Fibroblast of the aortic adventitia (primary cell): ENCODE measurements at places on chromosomes 5 and 9. TPM values are rescaled to one million over a fixed set of nuclear protein-coding genes. Genes with fewer than 3 reads are reported as not detected.

DNA sequence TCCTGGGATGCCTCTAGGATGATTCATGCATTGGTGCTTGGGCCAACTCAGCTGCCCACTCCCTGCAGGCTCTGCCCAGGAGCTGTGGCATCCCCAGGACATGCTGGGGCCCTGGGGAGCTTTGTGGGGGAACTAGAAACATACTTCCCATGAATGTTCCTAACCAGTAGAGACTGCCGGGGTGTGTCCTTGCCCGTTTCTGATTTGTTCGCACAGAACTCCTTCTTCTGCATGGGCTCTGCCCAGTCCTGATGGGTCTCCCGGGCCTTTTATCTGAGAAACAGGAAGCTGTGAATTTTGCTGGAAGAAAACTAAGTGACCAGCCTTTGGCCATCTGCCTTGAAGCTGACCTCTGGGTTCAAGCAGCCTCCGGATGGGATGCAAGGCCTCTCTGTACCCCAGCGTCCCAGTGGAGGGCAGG lies 71.6 kb upstream of the RNU6ATAC start:
- DNase-seq = peak; percentile 25

GRCh38 chr5:58860680-58861079 lies 277.8 kb downstream of the RAB3C start:
- no peak for DNase-seq

- DNase-seq = no peak
Measured at GRCh38 chr9:79284081-79284480, 287.7 kb upstream of the TLE4 start.

DNA sequence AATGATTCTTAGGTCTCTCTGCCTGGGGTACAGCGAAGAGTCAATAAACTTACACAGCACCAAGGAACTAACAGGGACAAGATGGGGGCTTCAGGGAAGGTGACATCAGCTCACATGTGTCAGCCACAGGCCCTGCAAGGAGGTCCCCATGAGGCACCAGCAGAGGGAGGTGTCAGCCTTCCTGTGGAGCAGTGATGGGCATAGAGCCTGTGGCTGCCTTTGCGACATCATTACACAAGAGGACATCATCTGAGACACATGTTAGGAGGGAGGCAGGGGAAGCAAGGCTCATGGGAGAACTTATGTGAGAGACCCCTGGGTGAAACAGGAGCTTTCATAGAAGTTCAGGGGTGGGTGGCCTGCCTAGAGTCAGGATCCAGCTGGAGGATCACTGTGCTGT lies 389.6 kb downstream of the SEMA5A start:
- peak; percentile 54 for DNase-seq

DNA sequence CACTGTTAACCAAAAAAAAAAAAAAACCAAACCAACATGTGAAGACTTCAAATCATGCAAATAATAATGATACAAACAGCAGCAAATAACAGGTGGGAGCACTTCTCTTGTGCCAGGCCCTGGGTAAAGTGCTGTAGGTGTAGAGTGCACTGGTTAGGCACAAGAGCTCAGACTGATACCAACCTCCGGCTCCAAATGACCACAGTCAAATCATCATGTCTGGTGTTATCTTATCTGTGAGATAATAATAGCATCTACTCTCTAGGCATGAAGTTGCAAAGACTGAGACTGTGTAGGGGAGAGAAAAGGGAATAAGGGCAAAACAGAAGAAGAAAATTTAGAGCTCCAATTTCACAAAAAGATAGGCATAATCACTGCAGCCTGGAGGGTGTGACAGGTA lies 159.5 kb downstream of the ARL15 start:
- no peak for DNase-seq

DNA sequence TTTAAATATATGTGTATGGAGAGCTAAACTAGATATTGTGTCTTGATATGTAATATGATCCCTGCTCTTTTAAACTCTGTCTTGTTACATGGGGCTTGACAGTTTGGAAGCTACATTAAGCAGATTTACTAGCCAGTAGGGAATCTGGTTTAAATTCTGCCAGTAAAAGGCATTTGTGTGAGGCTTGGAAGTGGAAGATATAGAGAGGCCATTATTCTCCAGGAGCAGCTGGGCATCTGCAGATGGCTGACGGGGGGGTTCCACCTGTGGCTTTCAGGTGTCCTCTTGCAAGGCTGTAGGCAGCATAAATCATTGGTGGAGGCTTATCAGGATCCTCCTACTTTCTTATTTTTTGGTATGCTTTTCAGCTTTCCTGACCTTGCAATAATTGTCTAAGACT lies 179.1 kb upstream of the FBXL7 start:
- DNase-seq = no peak

- DNase-seq = no peak
Measured at GRCh38 chr9:101512116-101512515, 21.5 kb upstream of the RNF20 start.

- DNase-seq = no peak
Measured at GRCh38 chr9:134875371-134875770, 5.2 kb upstream of the FCN2 start.

DNA sequence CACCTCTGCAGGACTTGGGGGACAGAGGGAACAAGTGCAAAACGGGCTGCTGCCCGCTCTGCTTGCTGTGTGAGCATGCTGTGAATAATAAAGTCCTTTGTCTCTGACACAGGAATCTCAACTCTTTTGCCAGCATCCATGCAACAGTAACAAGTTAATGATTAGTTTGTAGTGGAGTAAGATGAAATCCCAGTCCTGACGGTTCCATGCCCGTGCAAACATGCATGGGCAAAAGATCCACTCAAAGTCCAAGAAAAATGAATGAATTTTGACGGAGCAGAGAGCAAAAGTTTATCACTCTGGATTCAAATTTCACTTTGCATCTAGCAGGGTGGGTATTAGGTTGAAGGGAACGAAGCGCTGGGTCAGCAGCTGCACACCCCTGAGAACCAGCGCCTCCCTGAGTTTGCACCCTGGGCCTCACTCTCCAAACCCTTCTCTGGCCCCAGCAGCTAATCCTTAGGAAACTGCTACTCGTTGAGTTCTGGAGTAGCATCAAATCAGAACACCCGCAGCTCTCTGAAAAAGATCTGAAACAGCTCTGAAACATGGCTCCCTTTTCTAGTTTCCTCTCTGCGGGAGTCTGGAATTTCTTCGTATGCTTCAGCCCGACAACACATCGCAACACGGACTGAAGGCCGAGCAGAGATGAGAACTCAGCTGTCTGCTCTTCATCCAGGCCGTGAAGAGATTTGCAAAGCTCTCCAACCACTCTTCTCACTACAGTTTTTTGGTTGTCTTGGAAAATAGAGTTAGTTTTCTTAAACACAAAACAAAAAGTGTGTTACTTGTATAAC lies 45.6 kb upstream of the RUFY1 start:
- no peak for DNase-seq

DNA sequence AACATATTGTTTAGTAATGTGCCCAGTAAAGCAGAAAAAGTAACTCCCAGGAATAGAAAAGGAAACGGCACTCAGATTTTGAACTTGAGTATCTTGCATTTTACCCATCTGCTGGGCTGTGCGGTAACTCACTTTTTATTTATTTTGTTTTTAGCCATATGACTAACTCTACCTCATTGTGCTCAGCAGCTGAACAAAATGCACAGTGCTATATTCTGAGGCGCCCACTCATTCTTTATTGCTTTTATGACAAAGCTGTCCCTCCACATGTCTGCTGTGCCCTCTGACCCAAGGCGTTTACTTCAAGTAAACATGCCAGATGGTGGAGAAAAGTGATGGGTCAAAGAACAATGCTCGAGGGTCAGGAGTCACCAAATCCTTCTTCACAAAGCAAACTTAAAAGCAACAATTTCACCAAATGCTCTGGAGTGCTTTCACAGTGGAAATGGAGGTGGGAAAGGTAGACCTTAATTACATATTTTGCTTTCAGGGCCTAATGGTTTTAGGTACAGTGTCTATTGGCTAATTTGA lies 215.2 kb upstream of the ELAVL2 start:
- DNase-seq = no peak

DNA sequence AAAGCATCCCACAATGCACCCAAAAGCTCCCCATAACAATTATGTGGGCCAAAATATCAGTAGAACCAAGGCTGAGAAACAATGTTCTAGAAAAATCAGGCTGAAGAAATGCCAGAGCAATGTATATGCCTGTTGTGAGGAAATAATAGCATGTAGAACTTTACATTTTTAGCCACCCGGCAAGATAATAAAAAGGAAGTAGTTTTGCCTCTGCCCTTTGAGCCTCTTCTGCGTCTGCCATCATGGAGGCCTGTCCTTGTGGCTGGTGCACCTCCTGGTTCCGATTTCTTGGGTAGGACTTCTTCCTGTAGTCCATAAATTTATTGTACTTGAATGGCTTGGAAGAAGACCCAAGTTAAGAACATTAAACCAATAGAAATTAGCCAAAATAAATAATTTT lies 38.9 kb upstream of the TNFAIP8 start:
- no peak for DNase-seq

- DNase-seq = no peak
Measured at GRCh38 chr5:138986186-138986800, 111.2 kb upstream of the LRRTM2 start.

GRCh38 chr9:5773324-5773999 lies 59.5 kb downstream of the ERMP1 start:
- DNase-seq = no peak

DNA sequence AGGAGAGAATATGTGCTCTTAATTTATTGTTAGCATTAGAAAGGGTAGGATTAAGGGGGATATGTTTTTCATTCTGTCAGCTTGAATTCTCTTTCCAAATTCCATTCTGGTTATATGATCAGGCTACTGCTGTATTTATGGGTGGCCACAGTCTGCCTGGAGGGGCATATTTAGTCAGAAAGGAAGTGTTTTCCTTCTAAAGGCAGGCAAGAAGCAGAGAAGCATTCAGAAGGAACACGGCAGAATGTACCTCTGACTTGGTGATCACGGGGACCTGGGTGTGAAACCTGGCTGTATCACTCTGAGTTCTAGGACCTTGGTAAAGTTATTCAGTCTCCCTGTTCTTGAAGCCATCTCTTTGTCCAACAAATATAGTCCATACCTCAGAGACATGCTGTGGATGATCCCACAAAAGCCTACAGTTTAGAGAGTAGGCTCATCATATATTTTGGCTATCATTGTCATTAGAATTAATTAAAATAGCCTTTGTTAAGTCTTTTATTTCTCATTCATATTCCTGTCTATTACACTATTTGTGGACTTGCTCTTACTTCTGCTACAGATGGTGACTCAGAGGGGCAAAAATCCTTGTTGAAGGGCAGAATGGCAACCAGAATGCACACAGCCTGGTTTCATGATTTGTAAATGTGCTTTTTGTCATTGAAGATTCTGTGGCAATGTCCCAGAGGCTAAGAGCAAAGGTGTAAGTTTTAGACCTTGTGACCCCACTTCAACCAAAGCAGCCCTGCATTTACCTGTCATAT lies 2.7 kb downstream of the TNC start:
- no peak for DNase-seq

- no peak for DNase-seq
Measured at GRCh38 chr5:65883461-65883860, 42.9 kb upstream of the ERBIN start.

DNA sequence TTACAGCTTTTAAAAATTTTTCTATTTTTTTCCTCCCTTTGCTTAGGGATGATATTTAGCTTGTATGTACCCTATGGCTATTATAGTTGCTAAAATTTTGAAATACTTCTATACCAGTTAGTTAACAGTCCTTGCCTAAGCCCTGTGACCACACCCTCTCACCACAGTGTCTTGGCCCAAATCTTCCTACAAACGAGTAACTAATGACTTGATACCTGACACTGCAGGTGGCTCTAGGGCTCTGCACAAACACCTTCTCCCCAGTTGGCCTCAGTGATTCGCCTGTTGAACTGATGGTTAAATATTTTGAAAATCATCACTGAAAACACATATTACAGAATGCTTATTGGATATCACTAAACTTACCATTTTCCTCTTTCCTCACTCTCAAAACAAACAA lies 449.6 kb upstream of the CHD1 start:
- DNase-seq = no peak

- no peak for DNase-seq
Measured at GRCh38 chr5:136639616-136640015, 274.3 kb upstream of the TRPC7 start.

GRCh38 chr9:76796296-76796695 lies 32.1 kb downstream of the PCA3 start:
- DNase-seq = no peak

- DNase-seq = no peak
Measured at GRCh38 chr9:125972012-125972729, 225.0 kb downstream of the PBX3 start.

DNA sequence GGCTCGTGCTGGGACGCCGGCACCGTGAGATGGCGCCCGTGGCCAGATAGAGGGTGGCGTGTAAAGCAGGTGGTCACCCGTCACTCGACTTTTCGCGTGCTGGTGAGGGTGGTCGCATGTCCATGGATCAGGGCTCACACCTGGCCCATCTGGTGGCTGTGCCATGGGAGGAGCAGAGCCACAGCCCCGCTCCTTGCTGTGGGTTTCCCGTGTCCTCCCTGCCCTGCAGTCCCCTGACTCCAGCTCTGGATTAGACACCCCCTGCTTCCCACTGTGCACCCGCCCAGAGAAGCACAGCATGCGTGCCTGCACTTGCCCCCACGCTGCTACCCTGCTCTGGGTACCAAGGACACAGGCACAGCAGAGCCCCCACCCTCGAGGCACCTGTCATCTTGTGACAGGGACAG lies 1.8 kb upstream of the TMEM250 start:
- no peak for DNase-seq

DNA sequence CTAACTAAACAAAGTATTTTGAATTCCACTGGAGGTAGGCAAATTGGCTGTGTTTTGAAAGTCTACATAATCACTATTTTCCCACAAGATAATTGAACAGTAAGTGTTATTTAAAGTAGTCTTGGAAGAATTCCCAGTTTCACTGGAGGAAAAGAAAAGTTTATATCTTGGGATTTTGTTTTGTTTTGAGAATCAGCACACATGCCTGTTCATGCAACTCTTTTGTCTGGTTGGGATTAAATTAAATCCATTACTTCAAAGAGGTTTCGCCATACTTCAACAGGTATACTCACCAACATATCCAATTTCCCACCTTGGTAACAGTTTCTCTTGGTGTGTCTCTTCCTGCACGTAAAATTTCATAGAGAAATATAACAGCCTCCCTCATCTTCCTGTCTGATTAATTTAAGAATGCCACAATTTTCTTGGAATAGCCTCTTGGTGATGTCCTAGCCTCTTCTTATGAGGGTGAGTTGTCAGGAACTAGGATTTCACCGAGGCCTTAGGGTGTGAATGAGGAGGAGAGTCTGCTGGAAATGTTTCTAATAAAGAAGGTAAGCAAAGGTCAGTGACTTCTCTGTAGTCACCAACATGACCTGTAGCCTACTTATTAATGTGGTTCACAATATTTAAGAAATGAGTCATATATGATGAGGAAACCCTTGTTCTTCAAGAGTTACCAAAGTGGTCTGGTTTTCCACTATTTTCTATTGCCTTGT lies 48.1 kb downstream of the ITGA2 start:
- DNase-seq = peak; percentile 78

BHMT2 gene
- total RNA-seq = 5.0 and 6.8 TPM in 2 replicates

EFNA5 gene
- 2.1 and 33.1 TPM in 2 replicates for total RNA-seq

NEURL1B gene
- total RNA-seq = 1.3 and 2.5 TPM in 2 replicates

HCN1 gene
- total RNA-seq = 0.41 TPM in 1 of 2 replicates, not detected in the other

PRSS3 gene
- 5.7 and 145 TPM in 2 replicates for total RNA-seq
